ENCODE measurements at places on chromosomes 13 and 19.

GRCh38 chr19:50505856-50506611 lies 5.0 kb downstream of the JOSD2 start:
- no peak for DNase-seq

DNA sequence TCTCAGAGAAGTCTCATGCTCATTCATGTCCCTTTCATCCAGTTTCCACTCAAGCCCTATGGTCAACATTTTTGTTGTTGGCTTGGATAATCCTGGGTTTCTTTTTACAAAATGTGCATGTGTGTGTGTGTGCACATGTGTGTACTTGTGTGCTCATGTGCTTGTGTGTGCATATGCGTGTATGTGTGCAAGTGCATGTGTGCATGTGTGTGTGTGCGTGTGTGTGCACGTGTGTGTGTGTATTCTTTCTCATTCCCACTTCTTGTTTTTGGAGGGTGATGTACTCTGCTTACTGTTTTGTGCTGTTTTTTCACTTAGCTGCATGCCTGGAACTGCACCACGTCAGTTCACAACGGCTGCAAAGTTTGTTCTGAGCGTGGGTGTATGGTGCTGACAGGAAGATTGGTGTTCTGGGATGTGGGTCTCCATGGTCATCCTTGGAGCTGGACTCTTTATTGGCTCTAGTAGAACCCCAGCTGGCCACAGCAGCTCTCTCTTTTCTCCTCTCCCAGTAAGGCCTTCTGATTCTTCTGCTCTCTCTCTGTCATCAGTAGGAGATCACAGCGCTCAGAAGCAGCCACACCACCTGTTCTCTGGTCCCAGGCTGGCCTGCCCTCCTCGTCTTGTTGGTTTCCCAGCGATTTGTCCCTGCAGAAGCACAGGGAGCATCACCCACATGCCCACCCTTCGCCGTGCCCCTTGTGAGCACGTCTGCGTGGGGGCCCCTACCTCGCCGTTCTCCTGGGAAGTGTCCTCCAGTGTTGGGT lies 60.8 kb downstream of the SOX1 start:
- no peak for DNase-seq

GRCh38 chr19:7942981-7943443 lies 454 bp downstream of the TIMM44 start:
- DNase-seq: no peak

DNA sequence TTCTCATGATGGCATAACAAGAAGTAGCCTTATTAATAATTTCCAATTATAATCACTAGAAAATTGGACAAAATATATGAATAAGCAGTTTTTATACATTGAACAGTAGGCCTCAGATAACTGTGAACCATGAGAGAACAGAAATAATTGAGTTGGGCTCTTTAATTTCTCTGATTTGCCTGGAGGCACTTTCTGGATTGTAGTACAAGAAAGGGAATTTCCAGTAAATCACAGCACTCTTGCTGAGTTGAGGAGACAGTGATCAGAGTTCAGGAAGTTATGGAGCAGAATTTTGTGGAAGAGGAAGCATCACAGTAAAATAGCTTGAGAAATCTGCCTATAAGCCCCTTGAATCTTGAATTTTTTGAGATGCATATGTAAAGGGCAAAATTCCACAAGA lies 216.2 kb downstream of the MAB21L1 start:
- no peak for DNase-seq

DNA sequence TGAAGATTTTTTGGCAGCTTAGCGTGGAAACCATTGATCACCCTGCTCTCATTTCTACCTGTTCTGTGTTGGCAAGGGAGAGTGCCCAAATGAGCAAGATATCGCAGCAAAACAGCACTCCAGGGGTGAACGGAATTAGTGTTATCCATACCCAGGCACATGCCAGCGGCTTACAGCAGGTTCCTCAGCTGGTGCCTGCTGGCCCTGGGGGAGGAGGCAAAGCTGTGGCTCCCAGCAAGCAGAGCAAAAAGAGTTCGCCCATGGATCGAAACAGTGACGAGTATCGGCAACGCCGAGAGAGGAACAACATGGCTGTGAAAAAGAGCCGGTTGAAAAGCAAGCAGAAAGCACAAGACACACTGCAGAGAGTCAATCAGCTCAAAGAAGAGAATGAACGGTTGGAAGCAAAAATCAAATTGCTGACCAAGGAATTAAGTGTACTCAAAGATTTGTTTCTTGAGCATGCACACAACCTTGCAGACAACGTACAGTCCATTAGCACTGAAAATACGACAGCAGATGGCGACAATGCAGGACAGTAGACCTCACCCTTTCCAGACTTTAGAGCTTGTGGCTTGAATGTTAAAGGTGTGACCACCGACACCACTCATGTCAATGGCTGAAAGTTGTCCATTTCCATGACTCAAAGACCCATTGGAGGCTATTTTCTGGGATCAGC lies 5.8 kb downstream of the CEBPG start:
- no peak for DNase-seq

GRCh38 chr13:92150606-92151005 lies 752.2 kb downstream of the GPC5 start:
- no peak for DNase-seq

- DNase-seq: no peak
Measured at GRCh38 chr13:55577847-55578210, 1562.9 kb upstream of the PRR20A start.

DNA sequence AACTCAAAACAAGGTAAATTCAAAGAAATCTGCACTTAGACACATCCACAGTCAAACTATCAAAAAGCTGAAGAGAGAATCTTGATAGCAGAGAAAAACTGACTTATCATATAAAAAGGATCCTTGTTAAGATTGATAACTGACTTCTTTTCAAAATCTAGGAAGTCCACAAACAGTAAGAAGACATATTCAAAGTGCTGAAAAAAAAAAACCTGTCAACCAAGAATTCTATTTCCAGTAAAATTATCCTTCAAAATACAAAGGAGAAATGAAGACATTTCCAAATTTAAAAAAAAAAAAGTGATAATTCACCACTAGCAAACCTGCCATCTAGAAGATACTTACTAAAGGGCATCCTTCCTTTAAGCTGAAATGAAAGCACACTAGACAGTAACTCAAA lies 15.0 kb downstream of the VWA8 start:
- no peak for DNase-seq

GRCh38 chr19:8973501-8974091 lies 36.6 kb downstream of the MUC16 start:
- no peak for DNase-seq

GRCh38 chr19:1288226-1288612 lies 2.5 kb downstream of the EFNA2 start:
- no peak for DNase-seq

DNA sequence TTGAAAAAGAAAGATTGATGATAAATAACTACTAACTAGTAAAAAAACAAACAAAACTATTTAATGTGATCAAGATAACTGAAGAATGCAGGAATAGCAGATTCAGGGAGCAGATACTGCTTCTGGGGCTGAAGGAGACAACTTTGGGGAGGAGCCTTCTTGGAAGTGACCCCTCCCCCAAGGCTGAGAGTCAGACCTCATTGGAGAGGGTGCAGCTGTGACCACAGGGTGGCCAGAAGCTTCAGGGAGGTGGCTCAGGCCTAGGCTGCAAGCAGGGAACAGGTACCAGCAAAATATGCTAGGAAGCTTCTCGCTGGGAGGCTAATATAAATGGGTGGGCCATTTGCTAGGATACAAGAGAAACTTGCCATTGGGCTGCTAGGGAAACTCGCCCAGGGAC lies 149.9 kb downstream of the MYO16 start:
- DNase-seq: no peak

- DNase-seq: no peak
Measured at GRCh38 chr13:55669051-55669450, 1471.7 kb upstream of the PRR20A start.

- no peak for DNase-seq
Measured at GRCh38 chr19:10152100-10152499, 32.4 kb upstream of the EIF3G start.

GRCh38 chr13:24172071-24172470 lies 11.6 kb downstream of the SPATA13 start:
- no peak for DNase-seq

GRCh38 chr13:30367296-30367695 lies 55.0 kb upstream of the UBE2L5 start:
- DNase-seq: no peak

- no peak for DNase-seq
Measured at GRCh38 chr13:61192826-61193225, 222.8 kb downstream of the PCDH20 start.

- DNase-seq: no peak
Measured at GRCh38 chr13:46154136-46154801, 27.7 kb downstream of the LCP1 start.

DNA sequence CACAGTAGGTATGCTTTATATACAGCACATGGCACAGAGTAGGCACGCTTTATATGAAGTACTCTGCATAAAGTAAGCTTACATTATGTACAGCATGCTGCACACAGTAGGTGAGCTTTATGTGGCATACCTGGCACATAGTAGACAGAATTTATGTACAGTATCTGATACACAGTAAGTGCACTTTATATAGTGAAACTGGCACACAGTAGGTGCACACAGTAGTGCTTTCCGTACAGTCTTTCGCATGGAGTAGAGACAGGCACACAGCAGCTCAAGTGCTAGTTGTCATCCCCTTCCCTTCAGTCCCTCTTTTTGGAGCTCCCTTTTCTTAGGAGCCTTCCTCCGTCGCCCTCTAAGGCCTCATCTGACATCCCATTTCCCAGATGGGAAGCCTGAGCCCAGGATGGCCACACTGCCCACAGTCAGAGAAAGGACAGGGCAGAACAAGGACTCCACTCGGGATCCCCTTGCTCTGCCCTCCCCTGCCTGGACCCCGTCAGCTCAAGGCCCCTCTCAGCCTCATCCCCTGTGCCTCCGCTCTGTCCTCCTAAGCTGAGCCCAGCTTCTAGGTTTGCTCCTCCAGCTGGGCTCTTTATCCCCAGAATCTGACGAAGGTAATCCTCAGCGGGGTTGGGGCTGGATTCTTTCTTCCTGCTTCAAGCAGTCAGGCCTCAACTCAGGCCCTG lies 852 bp upstream of the CYP4F12 start:
- DNase-seq: no peak

- peak; percentile 39 for DNase-seq
Measured at GRCh38 chr19:53908106-53908934, 758 bp upstream of the CACNG7 start.

GRCh38 chr13:84894749-84895148 lies 904.5 kb downstream of the SLITRK6 start:
- no peak for DNase-seq

DNA sequence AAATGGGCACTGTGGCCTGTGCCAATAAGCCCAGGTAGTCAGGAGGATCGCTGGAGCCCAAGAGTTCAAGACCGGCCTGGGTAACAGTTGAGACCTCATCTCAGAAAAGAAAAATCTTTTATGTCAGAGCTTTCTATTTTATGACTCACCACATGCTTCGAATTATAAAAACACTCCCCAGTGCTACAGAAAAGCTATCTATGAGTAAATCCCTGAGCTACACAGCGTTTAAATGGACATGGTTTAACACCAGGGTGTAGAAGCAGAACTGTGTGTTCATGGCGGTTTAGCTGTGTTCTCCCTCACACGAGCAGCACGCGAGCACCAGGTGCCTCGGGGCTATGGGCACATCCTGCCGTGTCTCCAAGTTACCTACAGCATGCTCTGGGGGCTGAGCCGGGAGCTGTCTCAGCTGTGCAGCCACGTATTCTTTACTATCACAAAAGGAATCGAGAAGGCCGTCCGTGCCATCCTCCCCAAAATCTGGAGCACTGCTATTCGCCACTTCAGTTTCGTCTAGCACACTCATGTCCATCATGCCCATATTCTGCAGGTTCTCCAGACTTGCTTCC lies 6.7 kb downstream of the SAFB2 start:
- no peak for DNase-seq

GRCh38 chr19:35911173-35911572 lies 3.1 kb upstream of the TYROBP start:
- DNase-seq: no peak

DNA sequence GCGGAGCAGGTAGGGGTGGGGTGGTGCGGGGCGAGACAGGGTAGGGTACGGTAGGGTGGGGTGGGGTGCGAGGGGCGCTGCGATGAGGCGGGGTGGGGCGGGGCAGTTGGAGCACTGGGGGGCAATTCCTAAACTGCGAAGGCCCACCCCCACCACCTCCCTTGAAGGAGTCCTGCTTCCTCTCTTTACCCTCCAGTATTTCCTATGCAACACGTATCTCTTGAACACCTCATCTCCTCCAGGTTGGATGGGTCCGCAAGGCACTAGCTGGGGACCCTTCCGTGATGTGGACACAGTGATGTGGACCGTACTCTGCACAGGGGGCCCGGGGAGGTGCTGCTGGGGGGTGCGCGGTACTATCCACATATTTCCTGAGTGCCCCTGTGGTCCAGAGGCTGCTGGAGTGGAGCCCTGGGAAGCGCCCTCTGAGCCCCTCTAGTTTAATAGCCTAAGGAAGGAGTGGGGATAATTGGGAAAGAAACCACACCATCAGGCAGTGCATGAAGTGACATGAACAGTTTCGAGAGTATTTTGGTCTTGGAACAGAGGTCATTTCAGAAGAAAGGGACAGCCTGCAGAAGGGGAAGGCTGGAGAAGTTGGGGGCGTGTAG lies 1.1 kb downstream of the IL17D start:
- DNase-seq: no peak

DNA sequence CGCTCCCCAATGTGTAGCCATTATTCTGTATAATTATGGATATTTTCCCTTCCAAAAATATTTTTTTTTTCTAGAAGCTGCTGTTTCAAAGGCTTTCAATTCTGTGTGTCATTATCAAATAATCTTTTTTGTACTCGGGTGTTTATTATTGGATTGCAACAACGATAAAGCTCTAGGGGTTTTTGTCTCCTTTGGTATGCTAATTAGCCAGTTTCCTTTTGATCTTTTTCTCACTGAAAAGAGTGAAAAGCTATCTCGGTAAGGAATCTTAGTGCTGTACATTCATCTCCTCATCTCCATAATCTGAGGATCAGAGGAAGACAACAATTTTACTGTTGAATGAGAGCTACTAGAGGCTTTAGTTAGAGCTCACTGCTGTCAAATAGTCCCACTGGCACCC lies 136.6 kb downstream of the OLFM4 start:
- no peak for DNase-seq

DNA sequence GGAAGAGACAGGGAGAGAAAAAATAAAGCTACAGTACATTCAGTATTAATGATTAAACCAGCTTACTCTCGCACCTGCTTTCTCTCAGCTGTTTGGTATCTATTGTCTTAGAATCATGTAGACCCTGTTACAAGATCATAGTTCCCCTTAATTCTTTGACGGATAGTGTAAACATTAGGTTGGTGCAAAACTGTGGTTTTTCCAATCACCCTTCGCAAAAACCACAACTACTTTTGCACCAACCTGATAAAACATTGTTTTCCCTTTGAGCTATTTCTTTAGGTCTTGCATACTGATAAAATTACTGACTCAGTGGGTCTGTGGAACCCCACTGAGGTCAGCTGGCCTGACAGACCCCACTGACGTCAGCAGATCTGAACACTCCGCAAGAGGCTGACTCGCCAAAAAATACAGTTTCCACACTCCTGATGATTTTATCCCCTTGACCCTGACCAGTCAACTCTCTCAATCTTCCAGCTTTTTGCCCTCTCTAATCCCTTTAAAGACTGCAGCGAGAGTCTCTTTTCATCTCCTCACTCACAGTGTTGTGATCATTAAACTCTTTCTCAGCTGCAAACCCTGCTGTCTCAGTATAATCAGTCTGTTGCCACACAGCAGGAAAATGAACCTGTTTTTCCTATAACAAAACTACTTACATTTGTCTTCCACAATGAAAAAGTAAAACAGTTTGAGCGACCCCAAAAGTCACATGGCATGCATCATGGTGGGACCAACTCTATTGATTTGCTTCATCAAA lies 123.9 kb downstream of the SLITRK6 start:
- no peak for DNase-seq

- no peak for DNase-seq
Measured at GRCh38 chr13:36006347-36006746, 124.8 kb downstream of the DCLK1 start.

- DNase-seq: peak; percentile 59
Measured at GRCh38 chr19:19366434-19367396, 38.8 kb upstream of the GATAD2A start.
